Stimulated activated CD8-positive, alpha-beta memory T cell treated with anti-CD3 and anti-CD28 coated beads, Interleukin-12 subunit alpha, Interleukin-12 subunit beta, amount 100 ng/mL, for 4 hours (primary cell): ENCODE measurements at places on chromosomes 4 and X.

GRCh38 chr4:134278675-134279074, 77.1 kb upstream of the PABPC4L start:
- DNase-seq = no peak

DNA sequence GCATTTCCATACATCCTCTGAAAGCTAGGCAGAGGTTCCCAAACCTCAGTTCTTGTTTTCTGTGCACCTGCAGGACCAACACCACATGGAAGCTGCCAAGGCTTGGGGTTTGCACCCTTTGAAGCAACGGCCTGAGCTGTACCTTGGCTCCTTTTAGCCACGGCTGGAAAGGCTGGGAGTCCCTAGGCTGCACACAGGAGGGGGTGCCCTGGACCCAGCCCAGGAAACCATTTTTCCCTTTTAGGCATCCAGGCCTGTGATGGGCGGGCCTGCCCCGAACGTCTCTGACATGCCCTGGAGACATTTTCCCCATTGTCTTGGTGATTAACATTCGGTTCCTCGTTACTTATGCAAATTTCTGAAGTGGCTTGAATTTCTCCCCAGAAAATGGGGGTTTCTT, 17.4 kb upstream of the PCSK1N start:
- DNase-seq = no peak

- DNase-seq = no peak
These were observed 67.1 kb upstream of the ZNF518B start for GRCh38 chr4:10524196-10524833.

GRCh38 chr4:17280261-17281018, 231.4 kb downstream of the QDPR start:
- DNase-seq = no peak

DNA sequence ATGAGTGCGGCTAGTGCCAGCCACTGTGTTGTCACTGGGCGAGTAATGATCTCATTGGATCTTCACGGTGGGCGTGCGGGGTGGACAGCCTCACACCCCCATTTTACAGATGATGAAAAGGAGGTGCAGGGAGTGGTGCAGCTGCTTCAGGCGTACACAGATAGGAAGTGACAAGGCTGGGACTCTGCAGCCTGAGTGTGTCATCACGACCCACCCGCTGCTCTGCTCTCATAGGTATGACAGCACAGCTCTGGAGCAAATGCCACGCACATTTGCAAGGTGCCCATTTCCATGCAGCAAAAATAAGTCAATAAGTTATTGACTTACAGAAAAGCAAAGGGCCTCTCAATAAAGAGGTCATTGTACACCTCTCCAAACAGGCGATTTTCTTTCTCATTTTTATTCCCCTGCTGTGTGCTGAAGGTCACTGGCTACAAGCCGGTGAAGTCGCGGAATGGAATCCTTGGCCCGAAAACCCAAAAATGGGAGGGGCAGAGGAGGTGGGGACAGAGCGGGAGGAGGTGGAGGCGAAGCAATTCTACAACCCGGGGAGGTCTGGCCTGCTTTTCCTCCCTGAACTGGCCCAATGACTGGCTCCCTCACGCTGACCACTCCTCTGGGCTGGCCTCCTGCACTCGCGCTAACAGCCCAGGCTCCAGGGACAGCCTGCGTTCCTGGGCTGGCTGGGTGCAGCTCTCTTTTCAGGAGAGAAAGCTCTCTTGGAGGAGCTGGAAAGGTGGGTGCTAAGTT, at the start of gene SOD3:
SOD3 (plus strand) TSS at position 658 of the 750 bp plus-strand sequence. CDS start 3,949 bp downstream, outside the sequence.
- DNase-seq = no peak

DNA sequence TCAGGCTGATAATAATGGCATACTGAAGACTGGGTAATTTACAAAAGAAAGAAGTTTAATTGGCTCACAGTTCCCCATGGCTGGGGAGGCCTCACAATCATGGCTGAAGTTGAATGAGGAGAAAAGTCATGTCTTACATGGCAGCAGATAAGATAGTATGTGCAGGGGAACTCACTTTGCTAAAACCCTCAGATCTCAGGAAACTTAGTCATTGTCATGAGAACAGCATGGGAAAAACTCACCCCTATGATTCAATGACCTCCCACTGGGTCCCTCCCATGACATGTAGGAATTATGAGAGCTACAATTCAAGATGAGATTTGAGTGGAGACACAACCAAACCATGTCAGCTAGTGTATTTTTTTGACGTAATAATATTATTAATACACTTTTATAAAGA, 149.8 kb upstream of the BOD1L1 start:
- DNase-seq = no peak

- DNase-seq = no peak
These were observed 2.2 kb upstream of the SLC38A5 start for GRCh38 chrX:48472225-48472624.

- no peak for DNase-seq
These were observed 34.6 kb downstream of the SEPTIN11 start for GRCh38 chr4:76984127-76984526.

- DNase-seq = no peak
These were observed 62.5 kb downstream of the PAQR3 start for GRCh38 chr4:78876568-78877320.

DNA sequence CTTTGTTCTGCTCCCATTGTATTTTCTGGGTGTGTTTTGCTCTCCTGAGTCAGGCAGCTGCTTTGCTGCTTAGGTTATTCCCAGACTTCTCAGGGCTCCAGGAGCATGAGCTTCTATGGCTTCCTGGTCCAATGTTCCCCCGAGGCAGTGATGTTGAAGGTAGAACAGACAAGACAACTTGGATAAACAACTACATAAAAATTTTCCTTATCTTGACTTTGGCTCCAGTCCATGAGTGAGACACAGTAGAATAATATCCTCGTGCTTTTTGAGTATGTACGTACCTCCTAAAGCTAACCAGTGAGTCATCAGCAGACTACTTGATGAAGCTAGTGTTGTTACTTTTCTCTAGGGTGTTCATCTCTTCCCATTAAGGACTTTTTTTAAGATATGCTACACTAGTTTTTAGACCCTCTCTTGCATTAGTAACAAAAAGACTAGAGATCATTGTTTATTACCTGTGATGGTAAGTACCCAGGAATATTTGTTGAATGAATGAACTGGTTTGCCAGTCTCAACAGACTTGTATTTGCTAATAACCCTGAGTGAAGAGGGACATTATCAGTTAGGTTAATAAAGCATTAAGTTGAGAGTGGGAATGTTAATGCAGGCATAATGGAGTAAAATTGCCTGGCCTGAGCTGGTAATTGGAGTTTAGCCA, 131.9 kb downstream of the FHIP1A start:
- no peak for DNase-seq

- DNase-seq = no peak
These were observed 47.5 kb downstream of the DCTD start for GRCh38 chr4:182869697-182870096.

GRCh38 chr4:5925419-5926200, 32.7 kb upstream of the CRMP1 start:
- no peak for DNase-seq

DNA sequence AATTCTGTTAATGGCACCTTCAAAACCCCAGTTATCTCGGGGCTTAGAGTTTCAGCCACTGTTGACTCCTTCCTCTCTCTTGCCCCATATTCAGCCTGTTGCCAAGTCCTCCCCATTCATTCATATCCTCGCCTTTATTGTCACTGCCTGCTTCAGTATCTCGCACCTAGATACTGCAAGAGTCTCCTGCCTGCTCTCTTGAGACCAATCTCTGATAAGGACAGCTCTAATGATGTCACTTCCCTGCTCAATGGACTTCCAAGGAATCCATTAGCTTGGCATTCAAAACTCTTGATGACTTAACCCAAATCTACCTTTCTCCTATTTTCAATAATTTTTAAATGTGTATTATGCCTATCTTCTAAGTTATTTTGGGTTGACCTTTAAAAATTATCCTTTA, 1.1 kb upstream of the UBE2A start:
- DNase-seq = no peak

- no peak for DNase-seq
These were observed 99.5 kb upstream of the MYOZ2 start for GRCh38 chr4:119035951-119036737.

- no peak for DNase-seq
These were observed 69.7 kb upstream of the PPP3CA start for GRCh38 chr4:101417046-101417445.

GRCh38 chrX:93538575-93538974, 134.8 kb downstream of the NAP1L3 start:
- DNase-seq = no peak
